ENCODE measurements at places on chromosomes 1 and 21.

- no peak for DNase-seq
Observed at GRCh38 chr1:109631513-109632505, 12.2 kb downstream of the AMPD2 start.

GRCh38 chr21:23876925-23877558 lies 1730.2 kb downstream of the MRPL39 start:
- no peak for DNase-seq

DNA sequence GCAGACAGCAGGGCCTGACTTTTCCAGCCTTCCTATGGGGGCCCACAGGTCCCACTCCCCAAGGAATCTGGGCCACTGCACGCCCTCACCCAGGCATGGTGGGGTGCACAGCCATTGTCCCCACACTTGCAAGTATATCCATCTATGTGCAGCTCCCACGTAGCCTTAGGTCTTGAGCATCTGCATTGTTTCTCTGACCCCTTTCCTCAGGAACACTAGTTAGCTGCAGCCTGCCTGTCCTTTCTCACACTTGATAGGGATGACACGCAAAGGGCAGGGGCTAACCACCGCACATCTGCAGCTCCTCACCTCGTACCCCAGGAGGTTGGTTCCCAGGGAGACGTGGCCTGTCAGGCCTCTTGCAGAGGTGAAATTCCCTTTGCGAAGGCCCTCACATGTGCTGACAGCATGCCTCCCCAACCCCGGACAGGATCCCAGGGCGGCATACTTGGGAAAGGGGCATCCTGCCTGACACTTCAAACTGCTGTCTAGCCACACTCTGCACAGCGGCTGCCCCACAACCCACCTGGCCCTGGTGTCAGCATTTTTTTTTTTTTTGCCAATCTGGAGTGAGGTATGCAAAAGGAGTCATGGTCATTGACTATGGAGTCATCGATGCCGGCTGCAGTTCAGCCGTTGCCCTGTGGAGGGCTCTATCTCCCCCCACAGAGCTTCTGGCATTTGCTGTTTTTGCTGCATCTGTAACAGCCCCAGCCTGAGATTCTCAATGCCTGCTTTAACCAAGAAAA lies 5.0 kb downstream of the JMJD4 start:
- no peak for DNase-seq

GRCh38 chr1:46131093-46131492 lies 1.3 kb downstream of the PIK3R3 start:
- no peak for DNase-seq

DNA sequence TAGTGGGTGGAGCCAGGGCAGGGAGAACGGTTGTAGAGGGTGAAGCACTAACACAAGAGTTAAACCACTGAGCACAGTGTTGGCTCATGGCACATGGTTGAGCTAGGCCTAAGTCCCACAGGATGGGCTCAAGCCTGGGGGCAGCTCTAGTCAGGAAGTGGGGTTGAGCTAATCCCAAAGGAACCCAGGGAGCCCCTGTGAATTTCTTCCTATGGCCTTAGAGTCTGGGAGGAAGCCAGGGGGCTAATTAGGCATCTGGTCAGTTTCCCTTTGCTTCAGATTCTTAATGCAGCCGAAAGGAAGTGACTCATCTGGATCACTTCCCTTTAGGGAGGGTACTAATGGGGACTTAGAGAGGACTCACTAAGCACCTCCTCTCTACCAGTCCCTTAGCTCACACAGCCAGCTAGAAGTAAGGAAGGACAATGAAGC lies 10.1 kb downstream of the CFAP45 start:
- DNase-seq, result no peak

GRCh38 chr1:192632188-192632587 lies 3.8 kb upstream of the RGS13 start:
- no peak for DNase-seq
